ENCODE measurements at places on chromosomes 5 and 9. TPM values are rescaled to one million over a fixed set of nuclear protein-coding genes. Genes with fewer than 3 reads are reported as not detected.

UBE2D2 gene
- 101 TPM for total RNA-seq

CDC25C gene
- total RNA-seq, result 24.3 TPM

MAP1B gene
- 70.0 TPM for total RNA-seq

ARHGEF39 gene
- total RNA-seq, result 4.1 TPM

MARCOL gene
- not detected for total RNA-seq

TXNDC15 gene
- total RNA-seq, result 176 TPM

PCDHB2 gene
- total RNA-seq, result 0.29 TPM

KCNV2 gene
- not detected for total RNA-seq

PCDHA13 gene
- total RNA-seq, result not detected

SPATA31C2 gene
- not detected for total RNA-seq

GLRA1 gene
- not detected for total RNA-seq

PCDHB15 gene
- 0.35 TPM for total RNA-seq

GRM6 gene
- total RNA-seq, result not detected

QRFP gene
- not detected for total RNA-seq

GLDC gene
- 1.8 TPM for total RNA-seq

IL33 gene
- 29.1 TPM for total RNA-seq

SH2D3C gene
- total RNA-seq, result not detected

ZNF454 gene
- 0.53 TPM for total RNA-seq
